Mesenteric fat pad (tissue), 1 donor: ENCODE measurements at places on chromosomes 12 and 14. TPM values are rescaled to one million over a fixed set of nuclear protein-coding genes. Genes with fewer than 3 reads are reported as not detected.

DNA sequence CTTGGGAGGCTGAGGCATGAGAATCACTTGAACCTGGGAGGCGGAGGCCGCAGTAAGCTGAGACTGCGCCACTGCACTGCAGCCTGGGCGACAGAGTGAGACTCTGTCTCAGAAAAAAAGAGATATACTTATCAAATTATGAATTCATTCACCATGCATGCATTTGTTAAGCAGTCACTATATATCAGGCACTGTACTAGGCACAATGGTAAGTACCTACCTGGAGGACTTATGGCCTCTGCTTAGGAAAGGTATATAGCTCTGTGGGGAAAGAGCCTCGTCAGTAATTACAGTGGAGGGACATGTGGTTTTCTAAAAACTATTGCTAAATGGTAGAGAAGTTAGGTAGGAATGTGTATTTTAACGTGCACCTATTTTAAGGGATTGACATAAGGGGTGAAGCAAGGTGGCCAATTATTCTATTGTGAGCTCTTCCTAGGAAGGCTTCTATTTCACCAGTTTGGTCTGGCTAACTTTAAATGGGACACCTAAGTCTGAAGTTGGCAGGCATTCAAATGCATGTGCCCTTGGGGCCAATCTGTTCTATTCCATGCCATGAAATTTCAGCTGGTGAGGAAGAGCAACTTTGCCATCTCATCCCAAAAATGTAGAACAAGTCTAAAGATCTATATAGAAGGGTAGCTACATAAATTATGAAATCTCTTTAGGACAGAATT, 15.0 kb downstream of the TCP11L2 start:
- DNase-seq: no peak

GRCh38 chr12:18907127-18907526, 169.2 kb downstream of the CAPZA3 start:
- no peak for DNase-seq

- no peak for DNase-seq
Observed at GRCh38 chr12:27213830-27214787, 30.0 kb upstream of the STK38L start.

DNA sequence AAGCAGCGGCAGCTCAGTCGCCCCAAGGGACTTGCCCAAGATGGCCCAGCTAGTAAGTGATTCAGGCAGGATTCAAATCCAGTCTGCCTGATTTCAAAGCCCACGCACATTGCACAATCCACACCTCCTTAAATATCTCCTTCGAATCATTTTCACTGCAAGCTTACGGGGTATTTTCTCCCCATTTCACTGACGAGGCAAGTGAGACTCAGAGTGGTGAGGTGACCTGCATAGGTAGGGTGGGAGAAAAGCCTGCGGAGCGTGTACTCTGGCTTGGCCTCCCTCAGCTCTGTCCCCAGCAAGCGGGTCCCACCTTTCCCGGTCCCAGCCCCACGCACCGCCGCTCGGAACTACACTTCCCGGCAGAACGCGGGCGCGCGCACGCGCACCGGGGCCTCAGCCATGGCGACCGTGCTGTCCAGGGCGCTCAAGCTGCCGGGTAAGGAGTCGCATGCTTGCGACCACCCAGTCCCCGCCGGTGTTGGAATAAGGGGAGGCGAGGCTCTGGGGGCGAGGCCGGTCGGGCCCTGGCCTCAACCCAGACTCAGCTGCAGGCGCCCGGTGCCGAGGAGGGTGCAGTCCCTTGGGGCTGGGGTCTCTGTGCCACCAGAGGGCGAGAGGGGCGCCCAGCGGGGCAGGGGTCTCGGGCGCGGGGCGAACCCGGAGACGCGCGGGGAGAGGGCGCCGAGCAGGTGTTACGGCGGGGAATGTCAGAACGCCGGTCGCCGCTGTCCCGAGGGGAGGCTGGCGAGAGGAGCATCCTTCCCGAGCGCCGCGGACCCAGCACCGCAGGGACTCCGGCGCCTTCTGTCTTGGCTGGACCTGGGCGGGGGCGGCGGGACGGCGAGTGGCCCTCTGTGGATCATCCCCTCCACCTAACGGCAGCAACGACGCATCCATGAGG, at the start of gene FAM234B:
TSS of gene FAM234B (plus strand) at position 380 of the 904 bp plus-strand sequence. CDS start at position 403, 23 bp downstream.
- peak; percentile 97 for DNase-seq

DNA sequence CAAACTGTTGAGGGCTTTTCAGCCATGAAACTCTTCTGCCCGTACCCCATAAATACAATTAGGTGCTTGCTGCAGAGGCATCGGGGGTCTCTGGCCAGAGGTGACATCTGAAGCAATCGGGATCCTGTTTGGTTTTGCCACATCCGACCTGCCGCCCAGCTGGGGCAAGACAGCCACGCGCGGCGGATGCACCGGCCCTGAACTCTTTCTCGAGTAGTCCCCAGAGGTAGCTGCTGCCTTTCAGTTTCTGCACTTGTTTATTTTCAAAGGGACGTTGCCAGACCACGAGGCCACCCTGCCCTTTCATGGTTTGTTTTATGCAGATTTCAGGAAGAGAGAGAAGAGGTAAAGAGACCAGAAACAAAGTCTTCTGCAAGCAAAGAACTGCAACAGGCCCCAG, 10.6 kb upstream of the MLXIP start:
- DNase-seq: no peak

DNA sequence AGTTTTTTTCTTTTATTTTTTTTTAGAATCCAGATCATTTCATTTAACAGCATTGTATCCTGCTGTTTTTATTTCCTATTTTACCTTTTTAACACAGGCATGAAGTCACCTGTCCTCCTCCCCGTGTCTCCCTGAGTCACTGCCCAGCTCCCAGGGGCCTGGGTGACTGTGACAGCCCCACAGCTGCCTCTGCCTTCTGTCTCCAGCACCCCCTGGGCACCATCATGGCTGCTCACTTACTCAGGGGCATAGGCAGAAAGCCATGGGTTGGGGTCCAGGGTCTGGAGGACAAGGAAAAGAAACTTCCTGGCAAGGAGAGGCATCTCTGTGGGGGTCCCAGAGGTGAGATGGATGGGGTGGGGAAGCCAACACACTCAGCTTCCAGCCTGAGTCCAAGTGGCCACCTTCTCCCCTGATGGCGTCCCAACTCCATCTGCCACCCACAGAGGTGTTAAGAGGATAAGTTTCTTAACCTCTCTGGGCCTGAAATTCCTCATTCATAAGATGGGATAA, 25.3 kb downstream of the TMEM63C start:
- DNase-seq: no peak

DNA sequence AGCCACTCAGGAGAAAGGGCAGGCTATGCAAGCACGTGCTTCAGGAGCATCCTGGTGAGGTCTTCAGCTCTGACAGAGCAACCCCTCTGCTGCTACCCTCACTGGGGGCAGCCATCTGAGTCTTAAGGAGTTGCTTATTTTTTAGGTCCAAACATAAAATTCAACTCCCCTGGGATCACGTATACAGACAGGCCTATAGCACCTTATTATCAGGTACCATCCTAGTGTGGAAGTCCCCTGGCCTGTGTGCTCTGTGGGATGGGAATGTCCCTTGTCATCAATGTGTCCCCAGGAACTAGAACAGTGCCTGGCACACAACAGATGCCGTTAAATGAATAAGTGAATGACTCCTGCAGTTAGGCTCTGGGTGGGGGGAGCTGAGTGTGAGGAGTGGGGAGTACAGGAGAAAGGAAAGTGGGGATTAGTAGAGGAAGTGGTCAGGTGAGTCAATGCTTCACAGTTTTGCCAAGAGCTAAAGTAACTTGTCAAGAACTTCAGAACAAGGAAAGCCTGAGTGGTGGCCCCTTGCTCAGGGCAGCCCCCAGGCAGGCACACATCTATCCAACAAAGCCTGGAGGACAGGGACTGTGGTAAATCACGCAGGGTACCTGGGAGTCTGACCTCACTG, 33.5 kb downstream of the DAD1 start:
- DNase-seq: no peak

DNA sequence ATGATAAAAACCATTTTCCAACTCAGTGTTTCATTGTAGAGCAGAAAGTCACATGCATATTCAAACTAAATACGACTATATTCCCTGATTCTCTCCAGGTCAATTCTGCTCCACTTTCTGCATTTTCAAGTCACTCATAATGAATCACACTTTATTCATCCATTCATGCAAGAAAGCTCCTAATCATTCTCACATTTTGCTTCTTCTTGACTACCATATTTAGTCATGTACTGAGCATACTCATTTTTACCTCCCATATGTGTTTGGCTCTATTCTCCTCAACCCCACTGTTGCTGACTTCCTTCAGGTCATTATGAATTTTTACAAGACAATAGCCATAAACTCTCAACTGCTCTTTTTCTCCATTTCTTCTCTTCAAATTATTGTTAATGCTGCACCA, 43.4 kb upstream of the PIK3C2G start:
- DNase-seq: no peak

GRCh38 chr14:25032092-25032784, 17.7 kb downstream of the STXBP6 start:
- no peak for DNase-seq

DNA sequence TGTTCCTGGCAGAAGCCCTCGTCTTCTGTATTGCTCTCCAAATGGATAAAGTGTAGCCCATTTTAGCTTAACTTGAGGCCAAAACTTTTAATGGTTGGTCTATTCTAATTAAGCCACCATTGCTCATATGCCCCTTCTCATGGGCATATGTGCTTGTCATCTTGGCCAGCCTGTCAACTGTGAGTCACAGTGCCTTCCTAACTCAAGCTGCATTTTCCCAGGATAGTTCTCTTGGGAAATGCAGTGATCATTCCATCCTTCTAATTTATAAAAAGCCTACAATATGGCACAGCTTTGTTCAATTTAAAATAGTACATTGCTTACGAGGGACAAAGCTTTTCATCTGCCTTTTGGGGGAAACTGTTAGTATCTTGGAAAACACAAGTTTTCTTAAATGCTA, 6.6 kb downstream of the PTHLH start:
- no peak for DNase-seq

DNA sequence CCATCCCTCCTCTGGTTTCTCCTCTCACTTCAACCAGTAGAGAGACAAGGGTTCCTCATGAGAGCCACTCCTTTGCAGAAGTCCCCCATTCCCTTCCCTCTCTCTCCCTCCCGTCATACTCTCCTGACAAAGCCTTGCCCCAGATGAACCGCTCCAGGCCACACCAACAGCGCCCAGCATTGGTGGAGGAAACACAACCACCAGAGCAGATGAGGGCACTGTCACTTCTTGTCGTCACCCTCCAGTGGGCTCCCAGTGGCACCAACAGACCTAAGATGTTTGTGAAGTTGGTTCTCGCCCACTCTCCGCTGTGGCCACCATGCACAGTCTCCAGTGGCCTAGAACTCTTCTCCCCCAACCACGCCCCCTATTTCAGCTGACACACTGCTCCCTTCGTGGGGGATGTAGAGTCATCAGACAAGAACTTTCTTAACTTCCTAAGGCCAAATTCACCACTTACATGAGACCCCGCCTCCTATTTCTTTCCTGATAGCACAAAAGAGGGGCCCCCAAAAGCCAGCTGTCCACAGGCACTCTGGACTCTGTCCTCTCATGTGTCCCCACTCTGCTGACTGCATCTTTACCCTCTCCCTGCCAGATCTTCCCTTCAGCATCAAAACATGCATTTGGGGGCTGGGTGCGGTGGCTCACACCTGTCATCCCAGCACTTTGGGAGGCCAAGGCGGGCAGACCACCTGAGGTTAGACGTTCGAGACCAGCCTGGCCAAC, 29.2 kb upstream of the PLEKHG6 start:
- DNase-seq: peak; percentile 87

DNA sequence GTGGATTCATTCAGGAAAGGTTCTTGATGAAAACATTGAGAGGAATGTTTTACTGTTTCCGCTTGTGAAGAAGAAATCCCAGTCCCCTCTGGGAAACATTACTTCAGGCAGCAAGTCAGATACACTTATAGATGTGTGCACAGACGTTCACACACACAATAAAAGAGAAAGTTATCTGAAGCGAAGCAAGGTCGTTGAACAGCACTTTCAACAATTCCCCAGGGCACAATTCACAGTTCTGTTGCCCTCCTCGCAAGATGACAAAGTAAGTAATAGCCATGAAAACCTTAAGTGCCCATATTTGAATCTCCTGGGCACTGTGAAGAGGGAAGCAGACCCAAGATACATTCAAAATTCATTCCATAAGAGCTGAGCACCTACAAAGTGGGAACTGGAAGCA, 156.6 kb upstream of the CAND1 start:
- no peak for DNase-seq

GRCh38 chr12:94057262-94058151, 90.9 kb upstream of the PLXNC1 start:
- DNase-seq: no peak

- DNase-seq: no peak
Observed at GRCh38 chr14:55915456-55915855, 202.8 kb upstream of the PELI2 start.

- no peak for DNase-seq
Observed at GRCh38 chr12:123337070-123337469, 27.6 kb downstream of the SBNO1 start.

GRCh38 chr14:22567437-22567836, 21.6 kb downstream of the DAD1 start:
- DNase-seq: no peak

DNA sequence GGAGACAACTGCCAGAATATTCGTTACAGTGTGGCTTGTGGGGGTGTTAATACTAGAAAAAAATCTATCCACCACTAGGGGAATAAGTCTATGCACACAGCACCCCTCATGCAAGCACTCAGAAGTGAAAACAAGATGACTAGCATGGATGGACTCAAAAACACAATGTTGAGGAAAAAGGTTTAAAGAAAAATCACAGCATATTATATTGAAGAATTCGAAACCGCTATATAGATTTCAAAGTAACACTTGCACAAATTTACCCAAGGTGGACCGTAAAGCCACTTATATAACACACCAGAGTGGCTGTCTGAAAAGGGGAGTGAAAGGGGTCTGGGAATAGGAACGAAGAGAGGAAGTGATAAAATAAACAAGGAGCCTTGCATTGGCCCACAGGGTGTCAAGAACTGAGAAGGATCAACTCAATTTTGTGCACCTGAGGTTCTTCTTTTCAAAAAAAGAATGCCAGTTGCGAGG, 544 bp downstream of the ABCD4 start:
- no peak for DNase-seq

GRCh38 chr12:102535306-102535705, 54.9 kb upstream of the IGF1 start:
- no peak for DNase-seq

DNA sequence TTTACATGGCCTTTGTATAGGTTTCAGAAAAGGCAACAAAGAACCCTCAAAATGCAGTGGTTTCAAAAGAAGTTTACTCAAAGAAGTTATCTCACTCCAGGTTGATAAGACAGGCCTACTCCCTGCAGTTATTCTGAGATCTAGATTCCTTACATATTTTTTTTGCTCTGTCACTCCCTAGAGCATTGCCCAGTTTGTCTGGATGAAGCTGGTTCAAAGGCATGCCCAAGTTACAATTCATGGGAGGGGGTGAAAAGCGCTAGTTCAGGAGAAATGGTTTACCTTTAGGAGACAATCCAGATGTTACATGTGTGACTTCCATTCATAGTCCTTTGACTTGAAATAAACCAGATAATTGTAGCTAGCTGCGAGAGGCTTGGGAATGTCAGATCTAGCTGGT, 115.0 kb downstream of the TPH2 start:
- no peak for DNase-seq

The TRAF3 gene
- total RNA-seq: 33.3 TPM

The AKAP5 gene
- total RNA-seq: 0.45 TPM

The IL22 gene
- not detected for total RNA-seq

The CRACR2A gene
- total RNA-seq: 4.7 TPM

The PDZRN4 gene
- not detected for total RNA-seq
